ENCODE measurements at places on chromosomes 2 and 18.
A peak's percentile ranks its signal among the peaks of the same experiment; 100 is the strongest.

- no peak for DNase-seq
Measured at GRCh38 chr2:231661422-231662027, 46.8 kb upstream of the PTMA start.

- DNase-seq: no peak
Measured at GRCh38 chr2:181779288-181780021, 99.1 kb upstream of the NEUROD1 start.

GRCh38 chr2:233997707-233998106 lies 52.8 kb upstream of the SPP2 start:
- no peak for DNase-seq

- no peak for DNase-seq
Measured at GRCh38 chr18:34795070-34795732, 85.1 kb downstream of the DTNA start.

GRCh38 chr2:85741833-85742455 lies 11.8 kb upstream of the ATOH8 start:
- DNase-seq: peak; percentile 75

DNA sequence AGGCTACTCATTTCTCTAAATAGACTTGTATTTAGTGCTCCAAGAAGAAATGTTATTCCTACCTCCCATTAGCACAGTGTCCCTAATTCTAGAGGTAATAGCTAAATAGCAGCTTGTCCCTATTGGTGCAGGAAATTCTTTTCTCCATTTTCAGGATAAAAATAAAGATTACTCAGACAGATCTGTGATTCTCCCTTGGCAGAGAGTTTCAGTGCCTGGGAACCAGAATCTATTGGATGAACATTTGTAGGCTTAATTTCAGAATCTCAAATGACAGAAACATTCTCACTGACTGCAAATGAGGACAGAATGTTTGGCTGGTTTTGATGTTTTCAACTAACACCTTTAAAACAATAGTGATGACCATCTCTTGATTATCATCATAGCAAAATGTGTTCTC lies 33.3 kb upstream of the LGALSL start:
- DNase-seq: no peak
